ENCODE measurements at places on chromosomes 2 and 18.

GRCh38 chr2:159907909-159908308 is 109.9 kb upstream of the CD302 start:
- DNase-seq = no peak

GRCh38 chr2:43408407-43409160 is 182.2 kb upstream of the ZFP36L2 start:
- DNase-seq = no peak

GRCh38 chr2:210558708-210559107 is 2.3 kb downstream of the CPS1 start:
- no peak for DNase-seq

DNA sequence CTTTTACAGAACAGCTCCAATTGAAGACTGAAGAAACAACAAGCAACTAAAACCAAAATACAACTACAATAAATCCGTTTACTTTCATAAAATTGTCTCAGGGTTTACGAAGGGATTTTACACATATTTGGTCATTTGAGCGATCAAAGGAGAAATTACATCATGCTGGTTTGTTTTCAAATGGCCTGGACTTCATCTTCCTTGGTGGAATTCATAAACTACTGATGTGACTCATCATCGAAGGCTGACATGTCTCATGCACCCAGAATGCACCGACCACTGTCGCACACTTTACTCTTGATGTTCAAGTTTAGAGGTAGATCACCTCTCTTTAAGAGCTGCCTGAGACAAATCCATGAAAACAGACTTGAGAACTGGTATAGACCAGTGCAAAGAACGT is 25.6 kb upstream of the PMAIP1 start:
- no peak for DNase-seq

DNA sequence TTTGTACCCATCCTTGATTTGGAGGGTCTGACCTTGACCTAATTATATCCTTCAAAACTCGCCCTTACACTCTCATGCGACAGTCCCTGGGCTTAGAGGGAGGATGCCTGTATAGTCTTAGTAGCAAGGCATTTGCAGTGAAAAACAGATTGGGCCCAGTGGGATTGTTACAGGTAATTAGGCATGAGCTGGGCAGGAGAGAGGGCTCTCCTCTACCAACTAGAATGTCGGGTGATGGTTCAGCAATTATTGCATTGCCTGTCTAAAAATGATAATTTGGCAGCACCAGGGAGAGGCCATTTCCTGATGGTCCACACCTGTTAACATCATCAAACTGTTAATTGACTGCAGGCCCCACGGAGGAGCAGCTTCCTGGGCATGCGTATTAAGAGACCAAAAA is 32.4 kb downstream of the COMMD1 start:
- DNase-seq = no peak
